Left ventricle myocardium inferior (tissue), 1 donor: ENCODE measurements at places on chromosomes 13 and 19. TPM values are rescaled to one million over a fixed set of nuclear protein-coding genes. Genes with fewer than 3 reads are reported as not detected.

Gene RFX1
- 15.2 TPM for total RNA-seq

DNA sequence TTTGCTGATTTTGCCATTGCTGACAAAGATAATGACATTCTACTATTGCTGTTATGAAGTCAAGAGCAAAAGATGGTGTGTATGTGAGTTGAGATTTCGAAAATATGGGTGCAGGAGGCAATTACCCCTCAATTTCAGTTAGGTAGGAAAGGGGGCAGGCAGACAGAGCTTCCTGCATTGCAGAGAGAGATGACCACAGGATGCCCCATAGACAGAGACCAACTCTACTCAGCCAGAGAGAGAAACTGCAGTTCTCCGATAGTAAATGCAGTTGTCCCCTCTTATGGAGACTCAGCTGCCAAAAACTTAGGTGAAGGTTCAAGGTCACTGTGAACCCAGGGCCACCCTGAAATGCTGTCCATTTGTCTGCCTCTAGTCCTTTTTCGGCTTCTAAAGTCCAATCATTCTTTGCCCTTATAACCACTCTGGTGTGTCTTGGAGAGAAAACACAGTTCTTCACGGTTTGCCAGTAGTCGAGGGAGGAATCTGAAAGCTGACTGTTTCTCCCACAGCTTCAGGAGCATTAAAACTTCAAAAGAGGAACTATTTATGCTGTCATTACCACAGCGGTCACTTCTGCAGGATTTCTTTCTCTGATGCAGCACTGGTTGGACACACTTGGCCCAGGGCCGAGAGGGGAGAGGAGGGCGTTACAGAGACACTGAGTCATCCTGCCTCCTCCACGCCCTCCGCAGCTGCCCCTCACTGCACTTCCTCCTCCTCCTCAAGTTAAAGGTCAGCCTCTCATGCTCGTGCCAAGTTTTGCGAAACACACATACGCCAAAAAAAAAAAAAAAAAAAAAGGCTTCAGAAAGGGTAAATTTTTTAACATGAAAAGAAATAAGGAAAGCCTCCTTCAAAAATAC lies 264.3 kb downstream of the FOXO1 start:
- peak; percentile 95 for DNase-seq

Gene TECR
- total RNA-seq, result 69.3 TPM

- DNase-seq, result no peak
Observed at GRCh38 chr19:11577451-11578257, at the start of gene ACP5. ACP5 (minus strand) TSS chr19:11577645; CDS start chr19:11577317, 328 bp downstream.

DNA sequence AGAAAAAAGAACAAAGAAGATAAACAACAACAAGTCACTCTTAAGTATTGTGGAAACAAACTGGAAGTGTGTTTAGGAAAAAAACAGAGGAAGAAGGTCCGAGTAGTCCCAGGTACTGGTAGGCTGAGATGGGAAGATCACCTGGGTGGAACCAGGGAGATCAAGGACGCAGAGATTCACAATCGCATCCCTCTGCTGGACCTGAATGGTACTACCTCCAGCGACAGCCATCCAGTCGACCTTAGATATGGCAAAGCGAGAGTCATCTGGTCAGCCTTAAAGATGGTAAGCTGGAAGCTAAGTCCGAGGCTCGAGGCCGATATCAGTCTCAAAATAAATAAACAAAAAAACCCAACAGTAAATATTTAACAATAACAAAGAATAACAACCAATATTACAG lies 44.9 kb upstream of the ZNF91 start:
- no peak for DNase-seq

DNA sequence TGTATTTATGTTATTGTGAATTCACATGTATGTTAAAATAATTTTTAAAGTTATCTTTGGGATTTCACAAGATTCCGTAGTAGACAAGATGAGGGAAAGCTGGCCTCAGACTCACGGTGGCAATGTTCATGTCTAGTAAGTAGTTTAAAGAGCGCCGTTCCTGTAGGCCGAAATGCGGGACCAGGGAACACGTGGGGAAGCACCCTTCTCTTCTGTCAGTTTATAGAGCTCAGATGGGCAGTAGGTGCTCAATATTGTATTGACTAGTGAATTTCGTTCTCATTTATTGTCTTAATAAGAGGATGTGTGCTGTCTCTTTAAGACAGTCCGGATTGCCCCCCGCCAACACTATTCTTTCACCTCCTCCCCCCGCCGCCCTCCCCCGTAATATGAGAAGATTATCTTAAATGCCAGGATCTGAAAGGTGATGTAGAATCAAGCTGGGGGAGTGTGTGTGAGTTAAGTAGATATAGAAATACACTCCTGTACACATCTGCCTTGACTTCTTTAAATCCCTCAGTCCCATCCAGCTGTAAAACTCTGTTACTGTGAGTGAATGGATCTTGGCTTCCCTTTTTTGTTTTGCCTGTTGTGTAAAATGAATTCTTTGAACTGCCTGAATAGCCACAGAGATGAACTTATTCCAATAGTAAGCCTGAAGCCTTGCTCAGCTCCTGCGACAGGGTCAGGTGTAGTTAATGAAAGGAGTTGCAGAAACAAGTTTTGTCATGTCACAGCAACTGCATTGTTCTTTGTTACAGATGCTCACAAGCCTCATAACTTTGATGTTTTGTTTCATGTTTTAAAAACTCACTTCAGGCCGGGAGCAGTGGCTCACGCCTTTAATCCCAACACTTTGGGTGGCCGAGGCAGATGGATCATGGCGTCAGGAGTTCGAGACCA lies 1.3 kb downstream of the LAMP1 start:
- no peak for DNase-seq

Gene LILRB3
- 4.7 TPM for total RNA-seq

DNA sequence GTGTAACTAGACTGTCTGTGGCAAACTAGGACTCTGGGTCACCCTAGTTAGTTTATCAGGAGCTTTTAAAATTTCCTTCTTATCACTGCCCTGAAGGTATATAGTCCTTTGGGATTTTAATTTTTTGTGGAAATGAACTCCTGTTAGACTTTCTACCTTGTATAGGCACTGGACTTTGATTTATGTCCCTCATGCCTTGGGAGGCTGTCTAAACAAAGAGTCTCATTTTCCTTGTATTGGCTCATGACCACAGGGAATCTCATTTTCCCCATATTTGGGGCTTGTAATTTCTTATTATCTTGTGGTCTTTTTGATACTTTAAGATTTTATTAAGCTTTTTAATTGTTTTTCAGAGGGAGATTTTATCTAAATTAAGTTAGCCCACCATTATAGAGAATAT lies 21.4 kb downstream of the KCTD4 start:
- no peak for DNase-seq

Gene ZNF878
- 0.16 TPM for total RNA-seq

DNA sequence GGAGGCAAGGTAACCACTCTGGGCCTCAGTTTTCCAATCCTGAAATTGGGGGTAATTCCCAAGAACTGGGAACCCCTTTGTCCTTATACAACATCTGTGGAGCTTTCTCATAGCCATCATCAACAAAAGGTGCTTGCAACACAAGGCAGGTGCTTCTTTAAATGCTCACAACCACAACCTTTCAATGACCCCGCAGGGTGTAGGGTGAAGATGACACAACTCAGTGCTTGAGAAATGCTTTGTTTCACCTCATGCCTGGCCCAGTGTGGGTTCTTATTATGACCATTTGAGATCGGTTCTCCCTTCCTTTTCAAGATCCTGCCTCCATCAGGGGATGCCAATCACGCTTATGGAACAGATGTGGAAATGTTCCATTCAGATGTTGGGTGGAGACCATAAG lies 8.4 kb downstream of the WIZ start:
- no peak for DNase-seq

DNA sequence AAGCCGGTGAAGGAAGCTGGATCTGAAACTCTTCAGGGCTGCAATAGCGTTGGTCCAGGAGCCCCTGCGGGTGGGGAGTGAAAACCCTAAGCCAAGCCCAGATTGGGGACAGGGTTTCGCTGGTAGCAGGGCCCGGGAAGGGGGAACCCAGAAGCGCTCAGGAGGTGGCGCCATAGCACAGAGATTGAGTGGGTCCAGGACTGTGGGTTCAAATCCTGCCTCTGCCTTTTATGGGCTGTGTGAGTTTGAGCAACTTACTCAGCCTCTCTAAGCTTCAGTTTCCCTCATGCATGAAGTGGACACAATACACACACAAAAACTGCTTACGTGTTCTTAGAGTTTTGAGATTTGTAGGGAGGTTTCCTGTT lies 8.3 kb upstream of the SYCN start:
- peak; percentile 24 for DNase-seq

- DNase-seq, result peak; percentile 96
Observed at GRCh38 chr19:40750874-40751537, at the start of gene SNRPA. SNRPA (plus strand) TSS chr19:40751203; CDS start chr19:40751409, 206 bp downstream.

Gene SELENOV
- total RNA-seq, result not detected

DNA sequence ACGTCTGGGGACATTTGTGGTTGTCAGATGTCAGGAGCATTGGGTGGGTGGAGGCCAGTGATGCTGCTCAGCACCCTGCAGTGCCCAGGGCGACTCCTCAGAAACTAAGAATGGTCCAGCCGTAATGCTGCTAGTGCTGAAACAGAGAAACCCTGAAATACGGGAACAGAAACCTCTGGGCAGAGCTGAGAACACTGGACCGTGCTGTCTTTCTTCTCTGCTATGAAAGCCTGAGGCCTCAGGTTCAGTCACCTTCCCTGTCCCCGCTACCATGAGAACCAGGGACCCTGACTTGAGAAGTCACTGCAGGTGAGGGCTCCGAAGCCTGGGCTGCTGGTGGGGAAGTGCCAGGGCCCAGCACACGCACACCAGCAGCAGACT lies 13.4 kb downstream of the CAPS start:
- DNase-seq, result no peak

- no peak for DNase-seq
Observed at GRCh38 chr13:97648171-97648880, 214.4 kb downstream of the RAP2A start.

Gene ZNF443
- 2.3 TPM for total RNA-seq

Gene DNAAF3
- total RNA-seq, result 1.8 TPM

- no peak for DNase-seq
Observed at GRCh38 chr19:12953799-12954611, 3.0 kb downstream of the GADD45GIP1 start.

DNA sequence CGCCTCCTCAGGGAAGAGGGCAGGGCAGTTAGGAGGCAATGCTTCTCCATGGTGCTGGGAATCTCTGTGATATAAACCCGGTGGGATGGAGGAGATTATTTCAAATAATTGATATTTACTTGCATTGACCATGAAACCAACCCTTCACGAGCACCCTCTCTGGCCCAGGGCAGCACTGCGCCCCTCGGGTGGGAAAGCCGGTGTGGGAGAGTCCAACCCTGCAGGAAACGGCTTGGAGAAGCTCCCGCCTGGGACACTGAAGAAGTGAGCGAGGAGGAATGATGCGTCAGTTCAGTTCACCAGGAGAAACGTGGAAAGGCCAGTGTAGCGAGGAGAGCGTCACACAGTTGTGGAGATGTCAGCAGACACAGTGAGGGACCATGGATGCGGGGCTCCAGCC lies 99.9 kb downstream of the COL4A2 start:
- no peak for DNase-seq

GRCh38 chr19:28501976-28502375 lies 711.0 kb downstream of the UQCRFS1 start:
- DNase-seq, result no peak

Gene LSR
- total RNA-seq, result 4.5 TPM

DNA sequence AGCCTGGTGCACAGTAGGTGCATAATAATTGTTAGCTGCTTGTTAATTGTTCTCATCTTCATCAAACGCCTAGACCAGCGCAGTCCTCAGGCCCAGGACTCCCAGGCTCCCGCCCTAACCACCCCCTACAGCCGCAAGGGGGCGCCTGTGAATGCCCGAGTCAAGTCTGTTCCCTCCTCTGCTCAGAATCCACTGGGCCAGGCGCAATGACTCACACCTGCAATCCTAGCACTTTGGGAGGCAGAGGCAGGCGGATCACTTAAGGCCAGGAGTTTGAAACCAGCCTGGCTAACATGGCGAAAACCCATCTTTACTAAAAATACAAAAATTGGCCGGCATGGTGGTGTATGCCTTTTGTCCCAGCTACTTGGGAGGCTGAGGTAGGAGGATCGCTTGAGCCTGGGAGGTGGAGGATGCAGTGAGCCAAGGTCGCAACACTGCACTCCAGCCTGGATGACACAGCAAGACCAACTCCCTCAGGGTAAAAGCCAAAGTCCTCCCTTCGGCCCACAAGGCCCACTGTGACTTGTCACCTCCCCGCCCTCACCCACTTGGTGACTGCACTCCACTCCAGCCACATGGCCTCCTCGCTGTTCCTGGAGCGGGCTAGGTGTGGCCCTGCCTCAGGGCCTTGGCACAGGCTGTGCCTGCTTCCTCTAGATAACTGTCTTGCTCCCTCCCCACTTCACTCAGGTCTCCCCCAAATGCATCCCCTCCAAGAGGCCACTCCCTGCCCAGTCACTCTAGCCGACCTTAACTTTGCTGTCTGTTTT lies 9.1 kb downstream of the ZNF653 start:
- DNase-seq, result peak; percentile 64

GRCh38 chr13:106561551-106562170 lies 6.3 kb downstream of the ARGLU1 start:
- no peak for DNase-seq

GRCh38 chr13:40026741-40027140 lies 371.3 kb downstream of the COG6 start:
- no peak for DNase-seq

DNA sequence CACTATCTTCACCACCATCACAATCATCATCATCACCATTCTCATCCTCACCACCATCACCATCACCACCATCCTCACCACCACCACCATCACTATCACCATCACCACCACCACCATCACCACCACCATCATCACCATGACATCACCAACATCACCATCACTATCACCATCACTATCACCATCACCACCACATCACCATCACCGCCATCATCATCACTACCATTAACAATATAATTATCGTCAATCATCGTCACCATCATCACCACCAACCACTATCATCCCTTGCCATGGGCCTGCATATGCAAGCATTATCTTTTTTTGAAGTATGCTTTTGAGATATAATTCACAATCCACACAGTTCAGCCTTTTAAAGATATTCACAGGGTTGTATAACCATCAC lies 7.6 kb upstream of the PPP6R1 start:
- DNase-seq, result no peak

GRCh38 chr19:44752816-44753625 lies 4.5 kb downstream of the BCL3 start:
- peak; percentile 90 for DNase-seq

- DNase-seq, result no peak
Observed at GRCh38 chr13:95440441-95441088, 112.0 kb upstream of the CLDN10 start.

GRCh38 chr19:41888926-41889325 lies 5.9 kb downstream of the ARHGEF1 start:
- no peak for DNase-seq
